Stimulated activated CD8-positive, alpha-beta memory T cell treated with anti-CD3 and anti-CD28 coated beads, Interleukin-4, amount 100 ng/mL, for 48 hours (primary cell): ENCODE measurements at places on chromosomes 1 and 21.

GRCh38 chr1:28822799-28823198, 10.8 kb downstream of the OPRD1 start:
- no peak for DNase-seq

DNA sequence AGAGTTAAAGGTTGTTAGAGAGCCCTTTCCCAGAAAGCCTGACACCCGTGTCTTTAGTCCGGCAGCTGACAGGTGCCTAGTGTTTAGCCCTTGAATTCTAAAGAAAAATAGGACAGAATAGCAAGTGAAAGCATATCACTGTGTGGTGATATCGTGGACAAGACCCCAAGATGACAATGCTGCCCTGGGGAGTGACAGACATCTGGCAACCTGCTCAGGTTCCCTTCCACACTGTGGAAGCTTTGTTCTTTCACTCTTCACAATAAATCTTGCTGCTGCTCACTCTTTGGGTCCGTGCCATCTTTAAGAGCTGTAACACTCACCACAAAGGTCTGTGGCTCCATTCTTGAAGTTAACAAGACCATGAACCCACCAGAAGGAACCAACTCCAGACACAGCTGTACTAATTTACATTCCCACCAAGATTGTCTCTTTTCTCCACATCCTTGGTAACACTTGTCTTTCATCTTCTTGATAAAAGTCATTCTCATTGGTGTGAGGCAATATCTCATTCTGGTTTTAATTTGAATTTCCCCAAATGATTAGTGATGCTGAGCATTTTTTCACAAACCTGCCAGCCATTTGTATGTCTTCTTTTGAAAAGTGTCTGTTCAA, 107.6 kb upstream of the SGIP1 start:
- DNase-seq = no peak

DNA sequence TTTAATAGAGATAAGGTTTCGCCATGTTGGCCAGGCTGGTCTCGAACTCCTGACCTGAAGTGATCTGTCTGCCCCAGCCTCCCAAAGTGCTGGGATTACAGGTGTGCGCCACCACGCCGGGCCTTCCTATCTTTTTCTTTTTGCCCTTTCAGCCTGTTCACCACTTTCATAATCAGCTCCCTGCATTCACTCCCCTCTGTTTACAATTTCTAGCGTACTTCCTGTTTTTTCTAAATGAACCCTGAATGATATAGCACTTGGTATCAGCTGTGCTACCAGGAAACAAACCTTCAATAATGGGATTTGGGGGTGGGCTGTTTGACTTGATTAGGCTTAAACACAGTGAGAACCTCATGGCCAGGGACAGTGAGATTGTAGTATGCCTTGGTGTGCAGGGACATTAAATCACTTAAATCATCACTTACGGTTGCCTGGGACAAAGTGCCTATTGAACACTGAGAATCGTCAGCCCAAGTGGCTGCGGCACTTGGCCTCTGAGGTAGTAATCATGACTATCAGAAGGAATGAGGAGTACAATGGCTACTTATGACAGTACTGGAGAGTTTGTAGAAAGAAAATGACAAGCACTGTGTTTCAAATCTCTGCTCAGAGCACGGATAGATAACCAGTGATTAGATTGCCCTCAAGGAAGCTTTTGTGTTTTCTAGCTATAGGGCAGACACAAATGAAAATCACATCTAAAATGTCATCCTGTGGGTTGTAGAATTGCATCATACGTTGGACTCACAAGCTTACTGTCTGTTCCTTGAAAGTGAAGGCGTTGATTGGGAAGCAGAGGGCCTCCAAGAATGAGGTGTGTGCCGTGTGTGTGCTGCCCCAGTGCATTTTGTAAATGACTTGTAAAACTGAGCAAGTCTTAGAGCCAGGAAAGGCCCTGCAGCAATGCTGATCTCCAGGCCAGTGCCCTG, 661.8 kb downstream of the MATN1 start:
- no peak for DNase-seq

- no peak for DNase-seq
Observed at GRCh38 chr1:241990040-241990439, 8.9 kb downstream of the MAP1LC3C start.

DNA sequence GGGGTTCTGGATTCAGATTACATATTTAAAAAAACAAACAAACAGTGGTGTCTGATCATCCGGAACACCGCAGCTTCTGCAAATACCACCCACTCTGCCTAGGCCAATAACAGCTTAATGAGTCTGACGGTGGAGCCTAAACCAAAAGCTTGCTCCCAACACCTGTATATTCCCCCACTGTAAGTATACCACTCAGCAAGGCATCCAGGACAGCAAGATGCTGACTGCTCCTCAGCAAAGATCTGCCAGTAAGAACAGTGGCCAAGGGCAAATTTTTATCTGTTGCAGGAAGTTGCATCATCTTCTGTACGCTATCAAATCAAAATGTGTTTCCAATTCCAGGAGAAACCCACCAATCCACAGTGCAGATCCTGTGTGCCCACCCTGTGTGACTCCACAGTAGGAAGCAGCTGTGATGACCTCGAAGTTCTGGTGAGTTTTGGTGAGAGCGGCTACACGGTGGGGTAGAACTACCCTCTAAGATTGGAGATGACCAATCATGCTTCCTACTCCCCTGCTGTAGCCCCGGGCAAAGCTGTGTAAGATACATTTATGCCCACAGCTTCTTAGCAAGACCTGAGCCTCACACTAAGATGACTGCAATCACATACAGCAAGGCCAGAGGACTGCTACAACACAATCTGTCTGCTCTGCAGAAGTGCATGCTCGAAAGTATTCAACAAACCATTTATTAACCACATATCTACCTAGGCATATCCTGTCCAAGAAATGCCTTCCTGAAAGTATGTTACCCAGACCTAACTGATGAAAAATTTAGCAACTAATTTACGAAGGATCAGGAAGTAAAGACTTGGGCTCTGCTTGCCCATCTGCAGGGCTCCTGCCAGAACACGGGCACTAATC, 30.5 kb downstream of the SIPA1L2 start:
- no peak for DNase-seq

DNA sequence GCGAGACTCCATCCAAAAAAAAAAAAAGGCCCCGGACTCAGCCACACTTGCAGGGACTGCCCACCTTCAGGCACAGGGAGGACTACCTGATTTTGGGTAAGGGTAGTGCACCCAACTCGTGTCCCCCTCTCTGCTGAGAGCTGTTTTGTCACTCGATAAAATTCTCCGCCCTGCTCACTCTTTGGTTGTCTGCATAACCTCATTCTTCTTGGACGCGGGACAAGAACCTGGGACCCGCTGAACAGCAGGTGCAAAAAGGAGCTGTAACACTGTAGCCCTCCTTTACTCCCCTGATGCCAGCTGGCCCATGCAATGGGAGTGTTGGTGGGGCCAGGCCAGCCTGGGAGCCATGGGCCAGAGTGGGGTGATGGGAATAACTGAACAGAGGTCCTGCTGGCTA, 10.6 kb downstream of the S100B start:
- DNase-seq = no peak

GRCh38 chr1:91054780-91055481, 33.1 kb upstream of the ZNF644 start:
- no peak for DNase-seq

DNA sequence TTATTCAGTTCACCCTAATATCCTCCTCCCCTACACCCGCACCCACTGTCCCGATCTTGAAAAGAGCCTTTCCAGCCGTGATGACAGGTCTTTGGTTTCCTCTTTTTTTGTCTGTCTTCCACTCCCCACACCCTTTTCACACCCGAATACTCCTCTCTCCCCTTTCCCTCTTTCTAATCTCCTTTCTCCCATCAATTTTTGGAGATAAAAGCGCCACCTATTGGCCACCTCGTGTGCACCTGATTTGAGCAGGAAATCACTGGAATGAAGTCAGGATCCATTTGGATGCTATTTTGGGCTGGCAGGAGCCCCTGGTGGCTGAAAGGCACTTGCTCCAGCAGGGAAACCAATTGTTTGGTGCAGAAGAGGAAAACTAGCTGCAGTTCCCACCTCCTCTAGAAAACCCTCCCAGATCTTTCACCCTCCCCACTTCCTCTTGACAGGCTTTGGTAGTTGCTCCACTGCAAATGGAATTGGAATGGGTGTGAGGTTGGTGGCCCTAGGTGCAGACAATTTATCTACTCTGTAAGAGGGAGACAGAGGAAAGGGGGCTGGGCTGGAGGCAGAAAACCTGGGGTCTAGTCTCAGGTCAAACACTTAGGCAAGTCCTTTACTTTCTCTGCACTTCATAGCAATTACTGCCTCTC, 8.4 kb downstream of the FOXE3 start:
- DNase-seq = no peak

- no peak for DNase-seq
Observed at GRCh38 chr1:19577561-19577960, 66.5 kb upstream of the NBL1 start.

- DNase-seq = peak; percentile 63
Observed at GRCh38 chr1:226738421-226738994, 574 bp downstream of the ITPKB start.

DNA sequence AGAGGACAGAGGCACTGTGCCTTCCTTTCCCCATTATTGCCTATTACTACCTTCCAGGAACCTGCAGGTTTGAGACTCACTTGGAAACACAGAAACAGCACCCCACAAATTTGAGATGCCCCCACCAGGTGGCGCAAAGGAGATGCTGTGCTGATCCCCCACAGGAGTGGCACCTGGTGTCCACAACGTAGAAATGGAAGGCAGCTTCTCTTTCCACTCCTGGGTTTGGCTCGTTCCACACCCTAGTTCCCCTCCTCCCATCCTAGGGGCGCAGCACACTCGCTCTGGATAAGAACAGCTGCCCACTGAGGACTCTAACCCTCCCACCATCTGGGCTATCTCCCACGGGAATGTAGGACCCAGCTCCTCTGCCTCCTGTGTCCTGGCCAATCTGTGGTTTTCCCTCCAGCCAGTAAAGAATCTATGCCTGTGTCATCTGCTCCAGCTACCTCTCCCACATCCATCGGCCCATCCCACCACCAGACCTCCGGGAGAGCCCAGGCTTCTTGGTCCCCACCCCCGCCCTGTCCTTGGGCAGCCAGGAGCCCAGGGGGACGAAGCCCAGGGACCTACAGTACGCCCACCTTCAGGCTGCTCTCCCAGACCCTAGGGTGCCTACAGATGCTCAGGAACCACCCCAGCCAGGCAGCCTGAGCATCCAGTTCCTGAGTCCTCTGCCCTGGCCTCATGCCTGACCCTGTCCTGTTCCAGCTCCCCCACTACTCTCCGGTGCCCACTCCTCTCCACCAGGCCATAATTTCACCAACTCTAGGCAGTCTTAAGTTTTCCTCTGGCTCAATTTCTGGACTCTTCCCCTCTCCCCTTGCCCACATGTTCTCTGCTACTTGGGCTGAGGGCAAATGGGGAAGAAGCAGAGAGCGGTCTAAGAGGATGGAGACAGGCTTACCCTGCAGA, 549 bp downstream of the THBS3 start:
- peak; percentile 97 for DNase-seq

- no peak for DNase-seq
Observed at GRCh38 chr1:248823517-248824001, 2.2 kb downstream of the SH3BP5L start.

GRCh38 chr1:231676487-231676886, 49.9 kb downstream of the DISC1 start:
- no peak for DNase-seq

- no peak for DNase-seq
Observed at GRCh38 chr1:7538033-7538432, 233.1 kb upstream of the VAMP3 start.

- DNase-seq = no peak
Observed at GRCh38 chr1:85387781-85388180, 77.2 kb downstream of the DDAH1 start.

DNA sequence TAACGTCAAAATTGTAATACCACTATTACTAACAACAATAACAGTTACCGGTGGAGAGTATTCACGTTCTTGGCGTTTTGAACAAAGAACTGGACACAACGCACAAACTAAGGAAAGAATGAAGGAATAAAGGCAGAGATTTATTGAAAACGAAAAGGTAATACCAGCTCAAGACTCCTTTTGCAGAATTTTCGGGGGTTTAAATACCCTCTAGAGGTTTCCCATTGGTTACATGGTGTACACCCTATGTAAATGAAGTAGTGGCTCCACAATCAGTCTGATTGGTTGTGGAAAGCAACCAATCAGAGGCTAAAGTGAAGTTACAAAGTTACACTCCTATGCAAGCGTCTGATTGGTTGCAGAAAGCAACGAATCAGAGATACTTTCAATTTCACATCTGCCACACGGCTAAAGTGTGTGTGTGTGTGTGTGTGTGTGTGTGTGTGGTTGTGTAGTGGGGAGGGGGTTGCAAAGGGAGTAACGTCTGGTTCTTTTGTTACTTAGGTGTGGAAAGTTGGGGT, 1.1 kb upstream of the GTF2B start:
- no peak for DNase-seq

DNA sequence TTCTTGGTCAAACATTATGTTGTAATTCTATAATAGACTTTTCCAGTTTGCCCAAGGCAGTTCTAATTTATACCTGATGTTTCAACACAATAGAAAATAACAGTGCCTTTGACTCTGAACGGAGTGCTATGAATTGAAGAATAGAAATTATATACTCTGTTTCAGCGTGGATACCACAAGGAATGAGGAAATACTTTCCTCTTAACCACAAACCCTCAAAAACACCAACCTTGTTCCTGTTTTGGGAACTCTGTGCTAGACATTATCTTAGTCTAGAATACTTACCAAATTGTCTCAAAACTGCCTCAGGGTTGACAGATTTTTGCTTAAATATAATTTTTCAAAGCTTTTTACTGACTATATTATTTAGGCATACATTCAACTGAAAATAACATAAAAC, 1629.3 kb downstream of the MRPL39 start:
- DNase-seq = no peak

- no peak for DNase-seq
Observed at GRCh38 chr1:178438432-178438831, 58.3 kb downstream of the CLEC20A start.

DNA sequence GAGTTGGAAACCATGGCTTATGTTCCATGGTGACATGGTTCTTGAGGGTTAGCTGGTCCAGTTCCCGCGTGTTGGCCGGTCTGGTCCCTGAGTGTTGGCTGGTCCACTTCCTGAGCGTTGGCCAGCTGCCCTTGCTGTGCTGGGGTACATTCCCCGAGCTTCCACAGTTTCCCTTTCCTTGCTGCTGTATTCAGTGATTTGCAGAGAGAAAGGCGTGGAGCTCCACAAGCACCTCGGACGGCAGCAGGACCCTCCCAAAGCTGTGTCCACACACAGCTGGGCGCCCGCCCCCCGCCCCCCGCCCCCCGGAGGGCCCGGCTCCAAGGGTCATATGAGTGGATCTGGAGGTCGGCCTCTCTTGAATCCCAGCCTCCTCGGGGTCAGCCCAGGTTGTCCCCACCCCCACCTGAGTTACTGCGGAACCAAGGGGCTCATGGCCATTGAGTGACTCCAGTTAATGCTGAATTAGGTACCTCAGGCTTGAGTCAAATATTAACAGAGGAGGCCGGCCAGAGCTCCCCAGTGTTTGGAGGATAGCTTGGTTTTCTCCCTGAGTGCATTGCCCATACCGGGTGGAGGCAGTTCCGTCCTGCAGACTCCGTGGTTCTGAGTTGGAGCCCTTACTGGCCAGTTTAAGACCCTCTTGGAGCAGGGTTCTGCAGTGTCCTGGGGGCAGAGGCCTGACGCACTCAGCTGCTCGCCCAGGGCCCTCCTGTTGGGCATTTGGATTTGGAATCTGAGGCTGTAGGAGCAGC, 18.4 kb downstream of the COL18A1 start:
- DNase-seq = no peak
